ENCODE measurements at places on chromosomes 11 and 22. TPM values are rescaled to one million over a fixed set of nuclear protein-coding genes. Genes with fewer than 3 reads are reported as not detected.

Gene NRGN
- total RNA-seq = 1.4 TPM

Gene HBB
- total RNA-seq = not detected

Gene KCNK7
- total RNA-seq = 0.37 TPM

Gene KBTBD4
- 21.7 TPM for total RNA-seq

Gene CRYAB
- 6.5 TPM for total RNA-seq

Gene SYT12
- total RNA-seq = under 0.01 TPM

Gene SERGEF
- 18.0 TPM for total RNA-seq

Gene BATF2
- total RNA-seq = 0.37 TPM

Gene MB
- total RNA-seq = not detected

Gene OR51M1
- total RNA-seq = not detected

Gene RAB30
- total RNA-seq = 11.0 TPM

Gene MICALL1
- 34.5 TPM for total RNA-seq

Gene YPEL4
- total RNA-seq = 0.73 TPM

Gene HOATZ
- total RNA-seq = not detected

Gene SYCE3
- total RNA-seq = not detected

Gene TPBGL
- not detected for total RNA-seq

Gene BLID
- 46.5 TPM for total RNA-seq

Gene MGAT3
- total RNA-seq = not detected

Gene H19
- 3.1 TPM for total RNA-seq

Gene CRYBA4
- not detected for total RNA-seq

Gene FGF19
- total RNA-seq = not detected

Gene SLC25A18
- total RNA-seq = 0.73 TPM

Gene GTPBP1
- 38.3 TPM for total RNA-seq

Gene LDHA
- total RNA-seq = 862 TPM

Gene PNPLA5
- not detected for total RNA-seq

Gene OR8A1
- not detected for total RNA-seq

Gene C11orf91
- total RNA-seq = not detected

Gene CHRM4
- not detected for total RNA-seq

Gene CD3D
- not detected for total RNA-seq

Gene CHST1
- total RNA-seq = 3.3 TPM

Gene APOBEC3A
- total RNA-seq = not detected

Gene GAL
- 0.39 TPM for total RNA-seq

Gene FAM227A
- 1.4 TPM for total RNA-seq

Gene MMP10
- not detected for total RNA-seq

Gene SYNGR1
- 2.2 TPM for total RNA-seq

Gene SCGB1A1
- total RNA-seq = not detected
